Stimulated activated CD4-positive, alpha-beta T cell treated with anti-CD3 and anti-CD28 coated beads, Interleukin-12 subunit alpha, Interleukin-12 subunit beta, amount 100 ng/mL, for 48 hours (primary cell): ENCODE measurements at places on chromosomes 3 and 15.
A peak's percentile ranks its signal among the peaks of the same experiment; 100 is the strongest.

DNA sequence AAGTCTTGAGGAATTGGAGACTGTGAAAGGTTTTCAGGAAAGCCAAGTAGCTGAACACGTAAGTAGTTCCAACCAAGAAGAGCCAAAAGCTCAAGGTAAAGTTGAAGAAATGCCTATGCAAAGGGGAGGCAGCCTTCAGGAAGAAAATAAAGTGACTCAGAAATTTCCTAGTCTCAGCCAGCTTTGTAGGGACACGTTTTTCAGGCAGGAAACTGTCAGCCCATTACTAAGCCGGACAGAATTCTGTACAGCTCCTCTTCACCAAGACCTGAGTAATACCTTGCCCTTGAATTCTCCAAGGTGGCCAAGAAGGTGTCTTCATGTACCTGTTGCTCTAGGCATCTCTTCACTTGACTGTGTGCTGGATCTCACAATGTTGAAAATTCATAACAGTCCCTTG, 48.6 kb downstream of the CDAN1 start:
- DNase-seq = no peak

- DNase-seq = no peak
Measured at GRCh38 chr3:32366638-32367397, 24.8 kb upstream of the CMTM7 start.

DNA sequence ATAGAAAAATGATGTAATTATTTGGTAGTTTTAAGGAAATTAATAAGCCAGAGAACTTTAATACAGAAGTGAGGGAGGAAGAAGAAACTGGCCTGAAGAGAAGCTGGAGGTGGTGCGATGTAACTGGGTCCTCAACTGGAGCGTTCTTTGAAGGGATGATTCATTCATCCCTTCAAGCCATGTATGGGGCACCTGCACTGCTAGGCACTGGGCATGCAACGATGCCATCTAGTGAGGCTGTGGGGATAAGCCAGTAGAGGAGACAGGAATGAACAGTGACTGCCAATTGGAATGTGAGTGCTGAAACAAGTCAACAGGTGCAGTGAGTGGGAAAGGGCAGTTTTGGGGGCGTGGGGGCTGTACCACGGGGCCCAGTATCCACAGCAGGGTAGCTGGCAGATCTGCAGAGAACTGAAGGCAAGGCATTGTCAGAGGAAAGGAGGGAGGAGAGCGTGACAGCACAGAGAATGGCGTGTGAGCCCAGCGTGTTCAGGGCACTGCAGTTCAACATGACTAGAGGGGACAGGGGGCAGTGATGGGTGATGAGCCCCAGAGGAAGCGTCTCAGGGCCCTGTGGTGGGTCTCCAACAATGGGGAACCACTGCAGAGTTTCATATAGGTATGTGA, 3.8 kb upstream of the KIF23 start:
- DNase-seq = peak; percentile 22

DNA sequence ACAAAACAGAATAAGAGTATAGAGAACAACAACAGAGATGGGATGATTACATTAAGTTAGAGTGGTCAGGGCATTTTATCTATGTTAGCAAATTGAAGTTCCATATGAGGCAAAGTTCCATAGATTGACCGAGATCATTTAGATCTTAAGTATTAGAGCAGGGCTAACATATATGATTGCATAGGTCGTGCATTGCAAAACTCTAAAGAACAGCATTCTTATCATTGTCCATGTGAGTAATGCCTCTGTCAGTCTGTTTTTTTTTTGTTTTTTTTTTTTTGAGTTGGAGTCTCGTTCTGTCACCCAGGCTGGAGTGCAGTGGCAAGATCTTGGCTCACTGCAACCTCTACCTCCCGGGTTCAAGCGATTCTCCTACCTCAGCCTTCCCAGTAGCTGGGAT, 341.7 kb upstream of the KCNH8 start:
- no peak for DNase-seq

DNA sequence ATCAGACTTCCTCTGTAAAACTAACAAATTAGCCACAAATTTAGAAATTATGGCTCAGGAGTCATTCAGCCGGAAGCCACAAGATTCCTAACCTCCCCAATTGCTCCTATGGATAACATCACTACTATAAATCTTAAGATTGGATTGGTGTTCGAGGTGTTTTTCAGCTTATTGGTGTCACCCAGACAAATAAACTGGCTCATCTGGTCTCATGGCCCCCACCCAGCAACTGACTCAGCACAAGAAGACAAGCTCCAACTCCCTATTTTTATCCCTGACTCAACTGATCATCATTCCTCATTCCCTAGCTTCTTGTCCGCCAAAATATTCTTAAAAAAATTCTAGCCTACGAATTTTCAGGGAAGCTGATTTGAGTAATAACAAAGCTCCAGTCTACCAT, 135.1 kb upstream of the STRIT1 start:
- DNase-seq = no peak

DNA sequence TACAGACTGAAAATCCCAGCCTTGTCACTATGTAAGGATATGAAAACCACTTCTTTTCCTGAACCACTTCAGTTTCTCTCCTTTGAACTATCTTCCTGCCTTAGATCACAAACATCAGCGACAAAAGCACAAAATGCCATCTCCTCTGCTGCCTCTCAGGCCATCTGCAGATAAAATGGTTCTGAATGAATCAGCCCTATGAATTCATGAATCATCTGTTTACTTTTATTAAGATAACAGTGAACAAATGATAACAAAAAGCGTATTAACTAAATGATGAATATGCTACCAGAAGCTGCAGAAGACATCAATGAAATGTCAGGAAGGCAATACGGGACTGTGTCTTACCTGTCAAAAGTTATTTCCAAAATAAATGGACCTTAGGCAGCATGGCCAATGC, 928.1 kb downstream of the ROBO1 start:
- DNase-seq = no peak

GRCh38 chr3:43017593-43018195, 38.6 kb downstream of the GASK1A start:
- DNase-seq = no peak

DNA sequence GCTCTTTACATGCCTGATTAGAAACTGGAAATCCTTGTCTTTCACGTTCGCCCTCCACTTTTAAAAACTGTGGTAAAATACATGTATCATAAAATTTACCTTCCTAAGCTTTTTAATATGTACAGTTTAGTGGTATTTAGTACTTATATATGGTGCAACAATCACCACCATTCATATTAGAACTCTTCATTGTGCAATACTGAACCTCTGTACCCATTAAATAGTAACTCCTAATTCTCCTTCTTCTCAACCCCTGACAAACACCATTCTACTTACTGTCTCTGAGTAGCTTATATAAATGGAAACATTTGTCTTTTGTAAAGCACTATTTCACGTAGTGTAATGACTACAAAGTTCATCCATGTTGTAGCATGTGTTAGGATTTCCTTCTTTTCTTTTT, 28.2 kb downstream of the GRM2 start:
- no peak for DNase-seq

DNA sequence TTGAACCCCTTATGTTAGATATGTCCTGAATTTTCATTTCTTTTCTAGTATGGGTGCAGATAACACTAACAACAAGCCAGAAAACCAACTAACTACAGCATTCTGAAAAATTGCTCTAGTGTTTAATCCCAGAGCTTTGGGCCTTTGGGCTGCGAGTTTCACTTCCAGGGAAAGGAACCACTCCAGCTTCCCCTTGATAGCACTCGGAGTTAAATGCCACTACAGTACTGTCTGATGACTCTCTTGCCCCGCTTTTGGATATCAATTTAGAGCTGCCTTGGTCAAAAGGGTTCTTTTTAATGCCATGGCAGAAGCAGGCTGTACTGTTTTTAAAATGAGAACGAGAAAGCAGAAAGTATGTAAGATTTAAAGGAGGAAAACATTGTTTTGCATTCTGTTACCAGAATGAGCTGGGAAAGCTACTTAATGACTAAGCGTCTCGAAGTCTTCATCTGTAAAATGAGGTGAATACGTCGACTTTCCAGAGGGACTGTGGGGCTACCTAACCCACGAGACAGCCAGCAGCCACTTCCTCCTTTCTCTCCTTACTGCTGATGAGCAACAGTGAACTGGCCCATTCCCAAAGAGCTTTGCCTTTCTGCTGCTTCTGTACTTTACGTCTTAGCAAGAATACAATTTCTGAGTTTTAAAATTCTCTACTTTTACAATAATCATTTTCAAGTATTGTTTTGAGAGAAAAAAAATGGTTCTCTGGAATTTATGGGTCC, 299.3 kb upstream of the LYSMD4 start:
- DNase-seq = no peak

GRCh38 chr3:180382638-180383180, 219.3 kb upstream of the TTC14 start:
- no peak for DNase-seq

DNA sequence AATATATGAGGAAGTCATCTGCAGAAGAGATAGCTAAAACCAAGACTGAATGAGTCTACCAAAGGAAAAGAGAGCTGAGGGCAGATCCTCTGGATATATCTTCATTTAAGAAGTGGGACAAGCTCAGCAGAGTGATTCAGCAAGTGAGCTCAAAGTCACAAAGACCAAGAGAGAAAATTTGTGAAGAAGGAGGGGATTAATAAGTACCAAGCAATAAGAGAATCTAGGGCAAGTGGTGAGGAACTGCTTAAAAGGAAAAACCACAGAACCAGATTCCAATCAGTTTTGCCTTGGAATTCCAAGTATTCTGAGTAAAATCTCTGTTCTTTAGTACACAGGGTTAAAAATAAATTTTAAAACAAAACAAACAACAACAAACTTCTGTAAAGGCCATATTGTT, 3.6 kb downstream of the EHHADH start:
- no peak for DNase-seq

GRCh38 chr15:47945872-47946650, 174.7 kb upstream of the SLC24A5 start:
- no peak for DNase-seq

GRCh38 chr3:159796226-159796625, 192.4 kb upstream of the IL12A start:
- DNase-seq = no peak

DNA sequence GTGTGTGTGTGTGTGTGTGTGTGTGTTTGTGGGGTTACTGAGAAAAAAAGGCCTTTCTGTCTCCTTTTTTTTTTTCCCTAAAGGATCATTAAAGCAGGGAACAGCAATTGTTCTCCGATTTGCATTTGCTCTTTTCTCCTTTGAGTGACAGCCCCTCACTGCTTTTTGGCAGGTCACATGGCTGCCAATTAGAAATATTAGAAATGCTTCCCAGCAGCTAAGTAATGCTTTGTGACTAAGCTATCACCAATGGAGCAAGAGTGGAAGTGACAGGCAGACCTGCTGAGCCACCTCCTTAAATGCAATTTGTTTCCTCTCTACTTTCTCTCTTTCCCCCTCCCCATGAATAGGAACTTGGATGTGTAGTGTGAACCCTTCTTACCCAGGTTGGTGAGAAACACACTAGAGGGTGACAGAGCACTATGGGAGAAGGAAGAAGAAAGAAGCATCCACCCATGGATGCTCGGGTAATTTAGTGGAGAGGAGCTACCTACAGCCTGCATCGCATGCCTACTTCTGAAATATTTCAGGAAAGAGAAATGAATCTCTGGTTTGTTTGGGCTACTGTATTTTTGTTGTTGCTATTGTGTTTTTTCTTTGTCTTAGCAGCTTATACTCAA, 165.2 kb upstream of the PDZRN3 start:
- DNase-seq = no peak

GRCh38 chr3:136018876-136019275, 53.3 kb downstream of the PPP2R3A start:
- no peak for DNase-seq

- no peak for DNase-seq
Measured at GRCh38 chr15:66482539-66482938, 15.0 kb downstream of the SNAPC5 start.

GRCh38 chr3:134879990-134880389, 84.9 kb downstream of the EPHB1 start:
- DNase-seq = no peak

- DNase-seq = no peak
Measured at GRCh38 chr3:21405671-21406667, 345.0 kb downstream of the ZNF385D start.

GRCh38 chr15:41658689-41659088, 1.5 kb upstream of the MGA start:
- no peak for DNase-seq

DNA sequence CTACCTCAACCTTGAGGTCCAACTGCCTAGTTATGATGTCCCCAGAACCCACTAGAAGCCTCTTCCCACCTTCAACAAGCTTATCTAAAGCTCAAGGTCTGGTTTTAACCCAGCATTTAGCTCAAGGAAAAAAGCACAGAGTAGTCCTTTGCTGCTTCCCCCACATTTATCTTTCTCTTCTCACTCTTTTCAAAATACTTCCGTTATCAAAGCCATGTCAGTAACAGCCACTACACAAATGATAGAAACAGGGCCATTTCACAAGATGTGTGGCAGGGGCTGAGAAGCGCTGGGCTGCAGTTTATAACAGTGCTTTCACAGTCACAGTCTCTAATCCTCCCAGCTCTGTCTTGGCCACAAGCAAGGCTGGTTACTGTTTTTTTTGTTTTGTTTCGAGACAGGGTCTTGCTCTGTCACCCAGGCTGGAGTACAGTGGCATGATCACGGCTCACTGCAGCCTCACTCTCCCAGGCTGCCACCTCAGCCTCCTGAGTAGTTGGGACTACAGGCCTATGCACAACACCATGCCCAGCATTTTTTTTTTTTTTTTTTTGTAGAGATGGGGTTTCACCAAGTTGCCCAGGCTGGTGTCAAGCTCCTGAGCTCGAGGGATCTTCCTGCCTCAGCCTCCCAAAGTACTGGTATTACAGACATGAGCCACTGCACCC, 218.8 kb downstream of the OSBPL10 start:
- no peak for DNase-seq

DNA sequence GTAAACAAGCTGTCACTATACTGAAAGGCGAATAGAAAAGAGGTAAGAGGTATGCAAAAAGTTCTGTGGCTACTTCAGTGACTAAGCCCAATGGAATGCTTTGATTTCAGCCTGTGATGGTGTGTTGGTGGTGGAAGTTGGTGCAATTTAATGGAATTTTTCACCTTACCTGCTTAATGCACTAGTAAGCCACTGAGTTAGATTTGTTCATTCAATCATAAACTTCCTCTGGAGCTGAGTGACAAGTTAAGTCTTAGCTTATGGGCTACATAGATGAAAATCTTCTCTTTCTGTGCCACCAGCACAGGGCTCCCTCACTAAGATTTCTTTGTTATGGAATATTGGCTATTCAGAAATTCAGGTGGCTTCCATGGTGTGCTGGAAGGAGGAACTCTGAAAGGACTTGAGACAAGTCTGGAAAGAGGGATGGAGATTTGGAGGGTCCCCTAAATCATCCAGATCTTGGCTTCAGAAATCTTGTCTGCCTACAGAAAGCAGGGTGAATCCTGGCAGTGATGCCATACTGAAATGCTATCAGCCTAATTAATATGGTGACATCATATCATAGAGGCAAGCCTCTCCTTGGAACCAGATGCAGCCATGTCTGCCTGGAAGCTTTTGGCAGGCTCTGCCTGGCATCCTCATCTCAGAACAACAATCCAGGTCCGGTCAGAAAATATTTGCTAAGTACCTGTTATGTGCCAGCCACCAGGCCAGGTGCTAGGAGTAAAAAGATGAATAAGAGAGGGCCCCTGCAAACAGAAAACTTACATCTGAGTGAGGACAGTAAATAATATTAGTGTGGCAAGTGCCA, 8.1 kb upstream of the GAP43 start:
- no peak for DNase-seq
